ENCODE measurements at places on chromosomes 5 and 9. TPM values are rescaled to one million over a fixed set of nuclear protein-coding genes. Genes with fewer than 3 reads are reported as not detected.

The GCNT1 gene
- 0.22 TPM for polyA plus RNA-seq

The TMED7 gene
- polyA plus RNA-seq: 33.5 TPM

The APBA1 gene
- 0.47 TPM for polyA plus RNA-seq

The PCDHB15 gene
- 0.44 TPM for polyA plus RNA-seq

The DIPK1B gene
- polyA plus RNA-seq: 3.5 TPM

The C9orf153 gene
- 0.09 TPM for polyA plus RNA-seq

Data from psoas muscle (tissue), 8 donors.